ENCODE measurements at places on chromosomes 16 and 17. TPM values are rescaled to one million over a fixed set of nuclear protein-coding genes. Genes with fewer than 3 reads are reported as not detected.

GRCh38 chr17:17258011-17258410, 21.0 kb upstream of the FLCN start:
- DNase-seq: no peak

- no peak for DNase-seq
Observed at GRCh38 chr17:2238432-2239169, 65.0 kb downstream of the SMG6 start.

Gene MGAT5B
- not detected for total RNA-seq

Gene CES1
- 52.2 TPM for total RNA-seq

DNA sequence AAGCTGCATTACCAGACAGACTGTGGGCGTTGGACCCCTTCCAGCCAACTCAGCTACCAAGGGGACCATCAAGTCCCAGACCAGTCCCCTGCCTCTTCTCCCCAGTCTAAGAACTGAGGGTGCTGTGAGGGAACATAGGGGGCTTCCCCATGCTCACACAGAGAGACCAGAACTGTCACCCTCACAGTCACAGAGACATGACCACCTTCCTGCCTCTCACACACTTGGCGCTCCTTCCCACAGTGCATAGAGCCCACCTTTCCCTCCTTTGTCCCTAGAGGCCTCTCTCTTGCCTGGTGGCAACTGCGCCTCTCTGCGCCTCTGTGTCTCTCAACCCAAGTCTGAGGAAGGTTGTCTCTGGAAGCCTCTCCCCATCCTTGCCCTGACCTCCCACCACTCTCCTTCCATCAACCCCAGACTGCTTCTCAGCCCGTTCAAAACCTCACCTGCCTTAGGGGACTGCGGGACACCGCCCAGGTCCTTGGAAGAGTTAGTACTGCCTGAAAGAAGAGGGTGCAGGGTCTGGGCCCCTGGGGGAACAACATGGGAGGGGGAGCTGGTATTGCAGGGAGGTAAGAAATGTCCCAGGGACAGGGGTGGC, 6.1 kb upstream of the LHX1 start:
- DNase-seq: no peak

Gene SOST
- total RNA-seq: not detected

DNA sequence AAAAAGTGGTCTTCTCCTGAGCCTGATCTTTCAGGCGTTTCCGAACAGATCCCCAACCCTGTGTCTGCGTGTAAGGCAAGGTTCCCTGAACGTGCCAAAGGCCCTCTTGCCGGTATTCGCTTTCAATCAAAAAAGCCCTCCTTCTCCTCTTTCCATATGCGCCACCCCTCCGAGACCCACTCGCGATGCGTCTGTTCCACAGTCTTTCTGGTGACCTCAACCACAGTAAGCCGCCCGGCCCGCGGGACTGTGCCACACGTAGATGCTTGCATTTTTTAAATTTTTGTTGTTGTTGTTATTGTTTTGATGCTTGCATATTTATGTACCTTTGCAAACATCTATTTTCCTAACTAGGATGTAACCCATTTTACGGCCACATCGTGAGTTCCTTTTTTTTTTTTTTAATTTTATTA, 607 bp upstream of the PRPSAP1 start:
- peak; percentile 75 for DNase-seq

GRCh38 chr16:65499566-65499965, 377.7 kb upstream of the CDH11 start:
- DNase-seq: no peak

DNA sequence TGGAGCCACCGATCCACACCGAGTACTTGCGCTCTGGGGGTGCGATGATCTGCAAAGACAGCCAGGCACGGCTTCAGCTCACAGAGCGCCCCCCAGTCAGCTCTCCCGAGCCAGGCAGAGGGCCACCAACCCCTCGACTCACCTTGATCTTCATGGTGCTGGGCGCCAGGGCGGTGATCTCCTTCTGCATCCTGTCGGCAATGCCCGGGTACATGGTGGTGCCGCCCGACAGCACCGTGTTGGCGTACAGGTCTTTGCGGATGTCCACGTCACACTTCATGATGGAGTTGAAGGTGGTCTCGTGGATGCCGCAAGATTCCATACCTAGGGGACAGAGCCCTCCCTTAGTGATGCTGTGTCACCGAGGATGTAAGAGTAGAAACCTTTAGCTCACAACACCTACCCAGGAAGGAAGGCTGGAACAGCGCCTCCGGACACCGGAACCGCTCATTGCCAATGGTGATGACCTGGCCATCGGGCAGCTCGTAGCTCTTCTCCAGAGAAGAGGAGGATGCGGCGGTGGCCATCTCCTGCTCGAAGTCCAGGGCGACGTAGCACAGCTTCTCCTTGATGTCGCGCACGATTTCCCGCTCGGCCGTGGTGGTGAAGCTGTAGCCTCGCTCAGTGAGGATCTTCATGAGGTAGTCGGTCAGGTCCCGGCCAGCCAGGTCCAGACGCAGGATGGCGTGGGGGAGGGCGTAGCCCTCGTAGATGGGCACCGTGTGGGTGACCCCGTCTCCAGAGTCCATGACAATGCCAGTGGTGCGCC, 1.6 kb downstream of the ACTG1 start:
- DNase-seq: peak; percentile 60

DNA sequence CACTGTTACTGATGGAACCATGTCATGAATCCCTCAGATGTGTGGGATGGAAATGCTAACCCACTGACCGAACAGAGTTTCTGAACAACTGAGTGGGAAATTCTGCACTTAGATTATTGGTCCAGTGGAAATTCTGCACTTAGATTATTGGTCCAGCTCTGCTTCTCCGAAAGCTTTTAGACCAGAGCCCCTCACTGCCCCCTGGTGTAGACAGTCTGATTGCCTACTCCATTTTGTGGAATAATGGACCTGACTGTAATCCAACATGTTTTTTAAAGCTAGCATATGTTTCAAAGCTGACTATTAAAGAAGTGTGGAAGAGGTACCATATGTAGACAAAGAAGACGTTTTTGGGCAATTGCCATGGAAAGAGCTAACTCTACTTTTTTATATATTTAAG, 50.3 kb upstream of the TBX2 start:
- no peak for DNase-seq

- no peak for DNase-seq
Observed at GRCh38 chr17:4722678-4723240, 8.5 kb upstream of the MED11 start.

Gene CASKIN1
- 5.8 TPM for total RNA-seq

GRCh38 chr17:378068-378467, 25.5 kb upstream of the RPH3AL start:
- DNase-seq: no peak

Gene KIF2B
- not detected for total RNA-seq

GRCh38 chr16:78925083-78925767, 675.3 kb downstream of the MAF start:
- no peak for DNase-seq

DNA sequence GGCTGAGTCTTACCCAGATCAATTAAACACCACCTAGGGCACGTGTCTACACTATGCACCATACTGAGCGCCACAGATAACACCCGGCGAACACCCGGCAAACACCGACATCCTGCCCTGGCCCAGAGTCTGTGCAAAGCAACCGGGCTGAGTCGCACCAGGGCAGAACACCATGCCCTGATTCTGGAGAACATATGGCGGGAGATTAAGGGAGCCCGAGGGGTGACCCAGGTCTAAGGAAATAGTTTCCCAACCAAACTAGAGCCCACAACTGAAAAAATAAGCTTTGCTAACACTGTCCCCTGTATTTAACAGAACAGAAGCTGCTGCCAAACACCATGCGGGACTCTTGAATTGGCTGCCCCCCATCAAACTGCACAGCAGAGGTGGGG, 22.1 kb downstream of the MYO18A start:
- no peak for DNase-seq

Gene TMEM238L
- not detected for total RNA-seq

Gene DPEP2
- 0.87 TPM for total RNA-seq

- no peak for DNase-seq
Observed at GRCh38 chr17:65268832-65269231, 131.7 kb downstream of the RGS9 start.

- DNase-seq: peak; percentile 93
Observed at GRCh38 chr17:63774141-63774968, at the start of gene DDX42. Gene DDX42 (plus strand): TSS chr17:63774170. CDS start chr17:63787050, 12,880 bp downstream.

Gene NUPR1
- 49.6 TPM for total RNA-seq

Gene PIK3R5
- 2.8 TPM for total RNA-seq

GRCh38 chr17:49198211-49198610, 12.2 kb downstream of the GNGT2 start:
- no peak for DNase-seq

- no peak for DNase-seq
Observed at GRCh38 chr17:76880268-76880667, 12.1 kb downstream of the MGAT5B start.

- peak; percentile 64 for DNase-seq
Observed at GRCh38 chr16:84911486-84912216, 91.9 kb downstream of the CRISPLD2 start.

DNA sequence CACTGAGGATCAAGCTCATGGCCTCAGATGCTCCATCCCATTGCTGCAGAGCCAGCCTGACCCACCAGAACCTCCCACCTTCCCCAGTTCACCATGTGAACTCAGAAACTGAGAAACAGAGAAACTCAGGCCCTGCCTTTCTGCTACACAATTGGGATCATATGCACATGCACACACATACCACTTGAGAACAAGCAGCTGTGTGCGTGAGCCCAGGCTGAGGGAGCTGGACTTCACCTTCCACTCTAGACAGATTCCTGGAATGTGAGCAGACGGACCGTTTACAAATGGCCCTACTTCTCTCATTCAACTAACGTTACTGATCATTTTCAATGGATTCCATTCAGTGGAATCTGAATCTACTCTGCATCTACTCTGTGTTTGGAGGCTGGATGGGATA, 1.7 kb upstream of the SPEM2 start:
- DNase-seq: no peak

- DNase-seq: no peak
Observed at GRCh38 chr17:43351691-43352090, 47.1 kb upstream of the ARL4D start.

GRCh38 chr17:5011928-5012327, 14.2 kb downstream of the KIF1C start:
- DNase-seq: no peak

GRCh38 chr17:65459677-65460347, 101.6 kb downstream of the AXIN2 start:
- no peak for DNase-seq

Gene NQO1
- 48.0 TPM for total RNA-seq

Gene FAM234A
- 144 TPM for total RNA-seq

Gene RPAIN
- 24.0 TPM for total RNA-seq

DNA sequence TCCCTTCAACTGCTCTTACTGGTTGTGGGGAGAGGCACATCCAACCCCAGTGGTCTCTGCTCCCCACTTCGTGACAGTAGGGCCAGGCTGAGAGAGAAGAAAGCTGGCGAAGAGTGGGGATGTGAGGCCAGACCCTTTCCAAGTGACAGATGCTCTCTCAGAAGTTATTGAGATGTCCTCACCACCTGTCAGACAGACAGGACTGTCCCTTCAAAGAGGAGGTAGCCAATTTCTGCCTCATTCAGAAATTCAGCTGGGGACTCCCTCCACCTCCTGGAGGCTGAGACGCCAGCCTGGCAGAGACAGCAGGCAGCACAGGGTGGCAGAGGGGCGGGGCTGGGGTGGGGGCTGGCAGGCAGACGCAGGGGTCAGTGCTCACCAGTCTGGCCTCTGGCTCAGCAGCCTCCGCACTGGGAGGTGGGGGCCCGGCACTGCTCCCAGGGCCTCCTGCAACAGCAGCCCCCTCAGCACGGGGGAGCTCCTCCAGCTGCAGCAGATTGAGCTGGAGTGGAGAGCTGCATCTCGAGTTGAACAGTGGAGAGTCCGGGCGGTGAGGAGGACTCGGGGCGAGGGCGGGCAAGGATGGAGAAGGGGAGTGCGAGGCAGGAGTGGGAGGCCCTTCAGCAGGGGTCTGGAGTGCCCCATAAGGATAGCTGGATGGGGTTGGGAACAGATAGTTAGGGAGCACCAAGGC, 9.2 kb downstream of the PER1 start:
- no peak for DNase-seq

Gene PTRH2
- 10.2 TPM for total RNA-seq

- no peak for DNase-seq
Observed at GRCh38 chr16:74201576-74201975, 95.0 kb upstream of the PSMD7 start.

Gene METRNL
- 70.1 TPM for total RNA-seq

Gene IL21R
- total RNA-seq: 0.14 TPM

- DNase-seq: no peak
Observed at GRCh38 chr17:72984926-72985325, 107.6 kb downstream of the SLC39A11 start.

- no peak for DNase-seq
Observed at GRCh38 chr17:31515267-31515666, 123.8 kb downstream of the RAB11FIP4 start.

Gene ZNF821
- total RNA-seq: 2.5 TPM

Gene CA7
- total RNA-seq: not detected

Gene ZNF423
- 8.8 TPM for total RNA-seq

GRCh38 chr16:29256501-29256981, 150.0 kb downstream of the NPIPB11 start:
- no peak for DNase-seq

- peak; percentile 88 for DNase-seq
Observed at GRCh38 chr17:68290955-68291835, at the start of the genes ARSG and SLC16A6. Gene ARSG (plus strand): TSS chr17:68291495. CDS start chr17:68307494, 15,999 bp downstream. Gene SLC16A6 (minus strand): TSS chr17:68291127. CDS start chr17:68278320, 12,807 bp downstream.

Gene OR4D1
- not detected for total RNA-seq

DNA sequence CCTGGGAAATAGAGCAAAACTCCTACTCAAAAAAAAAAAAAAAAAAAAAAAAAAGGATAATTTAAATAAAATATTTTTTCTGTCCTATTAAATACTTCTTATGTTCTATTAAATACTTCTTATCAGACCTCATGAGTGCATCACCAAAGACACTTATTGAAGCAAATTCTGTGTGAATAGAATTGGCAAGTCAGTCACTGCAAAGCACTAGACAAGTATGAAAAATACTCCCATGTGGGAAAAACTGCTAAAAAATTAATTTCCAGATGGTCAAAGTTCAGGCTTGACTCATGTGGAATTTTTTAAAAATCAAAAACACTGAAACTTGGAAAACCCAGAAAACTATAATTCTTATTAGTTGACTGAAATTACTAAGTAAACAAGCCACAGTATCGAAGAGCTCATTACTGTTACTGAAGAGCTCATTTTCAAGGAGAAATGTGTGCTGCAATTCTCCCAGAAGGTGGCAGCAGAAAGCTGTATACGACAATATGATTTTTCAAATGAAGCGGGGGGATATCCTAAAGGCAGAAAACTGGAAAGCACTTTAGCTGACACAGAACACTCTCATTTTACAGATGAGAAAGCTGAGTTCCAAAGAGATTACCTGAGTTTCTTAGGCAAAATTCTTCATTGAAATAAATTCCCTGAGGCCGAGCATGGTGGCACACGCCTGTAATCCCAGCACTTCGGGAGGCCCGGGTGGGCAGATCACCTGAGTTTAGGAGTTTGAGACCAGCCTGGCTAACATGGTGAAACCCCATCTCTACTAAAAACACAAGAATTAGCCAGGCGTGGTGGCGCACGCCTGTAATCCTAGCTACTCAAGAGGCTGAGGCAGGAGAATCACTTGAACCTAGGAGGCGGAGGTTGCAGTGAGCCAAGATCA, 15.9 kb upstream of the FBXO47 start:
- DNase-seq: no peak
